ENCODE measurements at places on chromosomes 13 and 19. TPM values are rescaled to one million over a fixed set of nuclear protein-coding genes. Genes with fewer than 3 reads are reported as not detected.

The SIGLEC11 gene
- polyA plus RNA-seq = not detected

The SBK3 gene
- polyA plus RNA-seq = 0.03 TPM

The FLT1 gene
- polyA plus RNA-seq = 0.20 TPM

The LILRA1 gene
- not detected for polyA plus RNA-seq

The EFNB2 gene
- polyA plus RNA-seq = 2.8 TPM

The IZUMO4 gene
- polyA plus RNA-seq = 10.3 TPM

The POSTN gene
- polyA plus RNA-seq = 1,227 TPM

GRCh38 chr13:60379837-60380565 lies 17.0 kb upstream of the TDRD3 start:
- no peak for DNase-seq

DNA sequence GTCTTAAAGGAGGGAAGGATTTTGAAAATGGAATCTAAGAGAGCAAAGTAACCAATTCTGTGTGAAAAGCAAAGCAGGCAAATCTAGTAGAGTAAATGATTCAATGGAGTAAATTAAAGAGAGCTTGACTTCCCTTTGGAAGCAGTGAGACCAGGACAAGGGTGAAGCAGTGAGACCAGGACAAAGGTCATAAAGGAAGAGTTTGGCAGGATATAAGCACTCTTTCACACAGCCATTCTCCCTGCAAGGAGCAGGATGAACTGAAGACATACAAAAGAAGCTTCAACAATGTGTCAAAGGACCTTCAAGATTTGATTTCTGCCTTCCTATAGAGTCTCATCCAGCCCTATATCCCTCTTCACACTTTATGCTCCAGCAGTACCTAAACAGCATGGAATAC lies 123.8 kb downstream of the ENOX1 start:
- no peak for DNase-seq

- DNase-seq = no peak
Observed at GRCh38 chr19:45457776-45458175, 10.0 kb upstream of the FOSB start.

DNA sequence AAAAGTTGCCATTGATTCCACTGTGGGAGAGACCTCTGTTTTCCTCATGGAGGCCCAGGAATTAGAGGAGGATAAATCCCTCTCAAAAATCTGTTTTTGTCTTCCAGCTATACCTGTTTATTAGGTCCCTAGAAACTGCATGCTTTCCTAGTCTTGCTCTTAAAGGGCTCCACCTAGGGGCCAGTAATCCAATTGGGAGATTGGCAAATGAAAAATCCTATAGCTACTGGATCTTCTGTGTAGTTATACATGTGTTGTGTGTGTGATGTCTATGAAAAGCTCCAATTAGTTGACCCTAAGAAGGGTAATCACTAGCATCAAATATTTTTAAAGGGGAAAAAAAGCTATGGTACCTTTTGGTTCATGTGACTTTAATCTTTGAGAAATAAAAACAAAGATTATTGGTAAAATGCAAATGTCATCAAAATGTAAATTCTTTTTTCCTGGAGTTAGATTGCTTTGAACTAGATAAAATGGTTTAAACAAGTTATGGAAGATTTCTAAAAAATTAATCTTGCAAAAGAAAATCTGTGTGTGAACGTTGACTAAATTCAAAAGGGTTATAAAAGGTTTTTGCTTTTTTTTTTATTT lies 63.4 kb upstream of the C1QTNF9B start:
- no peak for DNase-seq

DNA sequence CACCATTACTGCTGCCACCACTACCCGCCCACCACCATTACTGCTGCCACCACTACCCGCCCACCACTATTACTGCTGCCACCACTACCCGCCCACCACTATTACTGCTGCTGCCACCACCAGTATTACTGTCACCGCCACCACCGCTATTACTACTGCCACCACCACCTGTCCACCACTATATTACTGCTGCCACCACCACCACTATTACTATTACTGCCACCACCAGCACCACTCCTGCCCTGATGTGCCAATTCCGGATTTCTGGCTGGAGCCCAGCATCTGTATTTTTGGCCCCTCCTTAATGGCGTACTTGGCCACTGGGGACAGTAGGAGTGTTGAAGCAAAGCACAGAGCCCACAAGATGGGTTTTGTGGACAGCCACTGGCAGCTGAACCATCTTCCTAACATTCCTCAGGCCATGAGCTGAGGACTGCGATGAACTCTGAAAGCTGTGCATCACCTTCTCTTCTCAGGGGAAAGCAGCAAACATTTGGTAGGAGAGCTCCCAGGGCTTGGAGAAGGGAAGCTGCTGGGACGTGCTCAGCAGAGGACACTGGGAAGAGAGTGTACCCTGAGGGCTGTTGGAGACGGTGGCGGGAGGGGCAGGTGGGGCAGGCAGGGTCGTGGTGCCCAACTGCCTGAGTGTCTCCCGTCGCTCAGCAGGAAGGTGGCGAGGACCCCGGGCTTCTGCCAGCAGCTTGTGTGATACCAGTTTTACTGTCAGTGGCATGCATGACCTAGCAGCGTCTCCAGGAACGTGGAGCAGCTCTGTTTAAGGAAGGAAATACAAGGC lies 23.0 kb downstream of the CUL4A start:
- no peak for DNase-seq

DNA sequence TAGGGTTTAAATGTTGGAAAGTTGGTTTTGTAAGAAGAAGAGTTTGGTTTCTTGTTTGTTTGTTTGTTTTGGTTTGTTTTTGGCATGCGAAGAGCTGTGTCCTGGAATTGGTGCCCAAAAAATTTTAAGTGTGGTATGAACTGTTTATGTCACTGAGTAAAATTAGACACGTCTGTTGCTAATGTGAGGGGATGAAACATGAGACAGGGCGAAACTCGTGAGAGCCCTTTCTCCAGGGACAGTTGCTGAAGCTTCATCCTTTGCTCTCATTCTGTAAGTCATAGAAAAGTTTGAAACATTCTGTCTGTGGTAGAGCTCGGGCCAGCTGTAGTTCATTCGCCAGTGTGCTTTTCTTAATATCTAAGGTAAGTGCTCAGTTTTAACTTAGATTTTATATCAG lies at the start of gene SGCG:
Gene SGCG (plus strand): TSS at position 269 of the 400 bp plus-strand sequence. CDS start 22,716 bp downstream, outside the sequence.
- no peak for DNase-seq

DNA sequence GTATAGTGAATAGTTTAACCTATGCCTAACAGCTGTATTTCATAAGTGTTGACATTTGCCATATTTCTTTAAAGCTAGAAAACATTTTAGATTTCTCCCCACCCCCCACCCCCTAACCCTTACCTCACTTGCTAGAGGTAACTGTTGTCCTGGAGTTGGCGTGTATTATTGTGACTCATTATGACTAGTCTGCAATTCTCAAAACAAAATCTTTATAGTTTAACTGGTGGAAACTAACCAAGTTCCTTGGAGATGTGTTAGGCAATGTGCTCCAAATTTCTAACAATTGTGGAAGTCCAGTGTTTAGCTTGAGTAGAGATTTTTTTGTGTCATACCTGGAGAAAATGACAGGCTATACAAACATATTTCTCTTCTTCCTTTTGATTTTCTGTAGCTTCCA lies 38.0 kb downstream of the KCTD4 start:
- no peak for DNase-seq

GRCh38 chr19:38644719-38645118 lies 2.7 kb upstream of the ACTN4 start:
- DNase-seq = no peak

DNA sequence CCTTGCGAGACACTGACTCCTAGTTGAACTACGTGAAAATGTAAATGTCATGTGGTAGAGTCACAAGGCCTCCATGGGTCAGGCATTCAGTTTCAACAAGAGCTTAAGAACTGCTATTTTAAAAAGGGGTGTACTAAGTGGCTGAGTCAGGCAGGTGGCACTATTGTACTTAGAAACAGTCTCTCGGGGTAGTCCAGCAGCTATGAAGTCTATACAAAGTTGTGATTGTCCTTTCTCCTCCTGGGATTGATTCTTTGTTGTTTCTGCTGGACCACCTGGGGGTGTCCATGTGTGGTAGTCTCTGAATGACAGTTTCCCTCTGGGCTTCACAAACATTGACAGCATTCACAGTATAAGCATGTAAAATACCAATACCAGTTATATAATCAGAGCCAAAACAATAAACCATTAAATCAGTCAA lies 33.0 kb downstream of the UGGT2 start:
- DNase-seq = peak; percentile 56
